ENCODE measurements at places on chromosomes 3 and 15.

DNA sequence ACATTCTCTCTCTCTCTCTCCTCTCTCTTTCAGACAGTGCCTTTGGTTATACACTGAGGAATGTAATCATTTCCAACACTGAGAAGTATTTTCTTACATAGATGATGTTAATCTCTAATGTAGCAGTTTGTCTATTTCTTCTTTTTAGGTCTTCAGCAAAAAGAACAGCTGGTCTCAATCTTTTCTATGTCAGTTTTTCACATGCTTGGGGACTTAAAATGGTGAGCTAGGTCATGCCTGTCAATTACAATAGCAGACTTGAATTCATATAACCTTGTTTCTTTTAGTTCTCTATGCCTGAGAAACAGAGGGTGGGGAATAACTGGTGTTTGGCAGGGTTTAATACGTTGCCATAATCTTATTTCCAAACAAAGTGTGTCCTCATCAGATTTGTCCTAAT is 786.2 kb downstream of the SQOR start:
- no peak for DNase-seq

DNA sequence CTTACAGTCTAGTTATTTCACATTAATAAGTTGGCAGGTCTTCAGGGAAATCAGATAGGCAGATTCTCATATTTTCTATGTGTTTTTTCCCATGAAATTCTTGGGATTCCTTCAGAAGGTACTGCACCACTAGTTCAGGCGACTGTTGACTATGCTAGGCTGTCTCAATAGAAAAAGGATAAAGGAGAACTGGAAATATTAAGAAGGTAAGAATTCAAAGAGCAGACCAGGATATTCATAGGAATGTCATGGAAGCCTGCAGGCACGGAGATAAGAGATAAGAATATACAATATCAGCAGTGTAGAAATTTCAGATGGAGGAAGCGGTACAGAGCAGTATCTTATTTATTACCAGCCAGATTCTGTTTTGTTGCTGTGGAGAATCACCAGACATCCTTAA is 432.1 kb upstream of the MDFIC2 start:
- DNase-seq = no peak

- no peak for DNase-seq
Measured at GRCh38 chr3:120457827-120458226, 7.0 kb upstream of the FSTL1 start.

DNA sequence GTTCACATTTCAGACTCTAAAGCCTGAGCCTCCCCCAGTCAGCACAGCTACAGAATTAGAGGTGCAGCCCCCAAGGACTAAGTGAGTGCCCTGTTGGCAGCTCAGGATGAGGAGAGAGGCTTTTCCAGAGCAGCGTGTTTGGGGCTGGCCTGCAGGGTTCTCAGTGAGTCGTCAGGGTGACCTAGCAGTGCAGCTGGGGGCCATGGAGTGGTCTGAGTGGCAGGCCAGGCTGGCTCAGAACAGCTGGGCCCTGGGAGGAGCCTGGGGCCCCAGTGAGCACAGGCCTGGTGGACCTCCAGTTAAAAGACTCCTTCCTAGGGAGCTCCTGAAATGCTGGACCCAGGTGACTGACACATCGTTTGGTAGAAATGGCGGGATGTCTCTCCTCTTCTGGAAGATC is 108.3 kb downstream of the SLC49A4 start:
- no peak for DNase-seq

DNA sequence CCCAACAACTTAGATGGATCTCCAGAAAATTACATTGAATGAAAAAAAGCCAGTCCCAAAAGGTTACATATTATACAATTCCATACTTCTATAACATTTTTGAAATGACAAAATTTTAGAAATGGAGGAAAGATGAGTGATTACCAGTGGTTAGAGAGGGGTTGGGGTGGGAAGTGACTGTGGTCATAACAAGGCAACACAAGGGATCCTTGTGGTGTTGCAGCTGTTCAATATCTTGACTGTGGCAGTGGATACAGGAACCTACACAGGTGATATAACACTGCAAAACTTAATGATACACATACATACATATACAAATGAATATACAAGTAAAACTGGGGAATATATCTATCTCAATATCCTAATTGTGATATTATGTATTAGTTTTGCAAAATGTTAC is 9.6 kb downstream of the GOLGB1 start:
- no peak for DNase-seq

DNA sequence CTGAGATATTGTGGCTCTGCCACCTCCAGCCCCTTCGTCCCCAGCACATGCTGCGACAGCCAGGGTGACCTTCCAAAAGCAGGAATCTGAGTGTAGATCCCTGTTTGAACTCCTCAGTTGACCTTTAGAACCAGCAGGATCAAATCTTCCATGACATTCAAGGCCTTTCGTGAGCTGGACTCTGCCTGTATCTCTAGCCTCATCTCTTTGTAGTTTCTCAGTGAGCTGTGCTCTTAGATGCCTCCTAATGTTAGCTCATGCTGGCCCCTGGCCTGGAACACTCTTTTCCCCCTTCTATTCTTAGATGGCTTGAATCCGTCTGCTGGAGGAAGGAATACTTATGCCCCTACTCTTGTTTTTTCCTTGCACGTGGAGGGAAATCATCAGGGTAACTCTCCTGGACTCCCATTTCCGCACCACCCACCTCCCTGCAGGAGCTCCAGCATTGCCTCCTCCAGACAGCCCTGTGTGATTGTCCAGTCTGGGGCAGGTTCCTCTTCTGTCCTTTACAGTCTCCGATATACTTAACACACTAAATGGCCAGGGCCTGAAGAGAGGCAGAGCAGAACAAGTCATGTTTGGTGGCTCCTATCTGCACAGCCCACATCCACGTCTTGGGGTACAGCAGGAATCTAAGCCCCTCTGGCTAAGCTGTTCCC is 26.7 kb upstream of the CHRNB4 start:
- no peak for DNase-seq

DNA sequence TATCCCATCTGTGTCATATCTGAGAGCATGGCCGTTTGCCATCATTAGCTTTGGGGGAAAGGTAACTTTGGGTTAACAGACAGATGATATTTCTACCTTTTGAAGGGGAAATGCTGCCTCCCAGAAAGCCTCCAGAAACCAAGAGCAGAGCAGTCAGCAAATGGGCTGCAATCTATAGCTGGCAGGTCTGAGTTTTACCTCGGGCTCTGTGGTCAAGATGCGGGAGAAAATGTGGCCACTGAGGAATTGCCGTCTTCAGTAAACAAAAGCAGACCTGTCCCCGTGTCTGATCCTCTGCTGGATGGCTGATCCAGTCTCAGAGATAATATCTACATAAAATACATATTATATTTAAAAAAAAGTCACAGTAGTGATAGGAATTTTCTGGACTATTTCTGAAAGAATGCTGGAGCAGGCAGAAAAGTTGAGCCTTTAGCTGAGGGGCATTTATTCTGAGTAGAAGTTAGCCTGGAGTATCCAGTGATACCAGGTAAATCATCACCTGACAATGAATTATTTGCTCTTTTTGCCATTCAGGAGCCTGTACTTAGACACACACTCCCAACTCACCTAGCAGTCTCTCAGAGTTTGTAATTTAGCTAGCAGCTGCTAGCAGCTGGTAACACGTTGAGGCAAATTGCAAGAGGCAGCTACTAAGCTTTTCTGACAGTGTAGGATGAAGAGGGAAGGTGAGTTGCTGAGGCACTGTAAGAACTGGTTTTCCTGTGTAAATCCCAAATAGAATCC is 285.3 kb upstream of the RARB start:
- DNase-seq = no peak

DNA sequence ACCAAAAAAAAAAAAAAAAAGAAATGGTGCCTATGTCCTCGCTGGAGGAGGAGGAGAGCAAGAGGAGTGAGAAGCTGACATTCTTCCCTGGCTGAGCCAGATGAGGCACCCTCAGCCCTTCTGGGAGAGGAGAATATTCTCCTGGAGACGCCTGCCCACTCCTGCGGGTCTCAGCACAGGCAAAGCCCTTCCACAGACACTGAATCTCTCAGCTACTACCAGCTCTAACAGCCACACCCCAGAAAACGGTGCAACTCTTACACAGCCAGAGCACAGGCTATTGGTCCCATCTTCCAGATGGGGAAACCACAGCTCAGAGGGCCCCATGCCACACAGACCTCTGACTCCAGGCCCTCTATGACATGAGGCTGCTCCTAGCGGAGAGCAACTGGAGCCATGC is 5.7 kb downstream of the RASL12 start:
- DNase-seq = no peak

GRCh38 chr3:14801031-14801430 is 17.7 kb upstream of the FGD5 start:
- DNase-seq = no peak

- no peak for DNase-seq
Measured at GRCh38 chr3:5084224-5084623, 37.9 kb upstream of the ARL8B start.

DNA sequence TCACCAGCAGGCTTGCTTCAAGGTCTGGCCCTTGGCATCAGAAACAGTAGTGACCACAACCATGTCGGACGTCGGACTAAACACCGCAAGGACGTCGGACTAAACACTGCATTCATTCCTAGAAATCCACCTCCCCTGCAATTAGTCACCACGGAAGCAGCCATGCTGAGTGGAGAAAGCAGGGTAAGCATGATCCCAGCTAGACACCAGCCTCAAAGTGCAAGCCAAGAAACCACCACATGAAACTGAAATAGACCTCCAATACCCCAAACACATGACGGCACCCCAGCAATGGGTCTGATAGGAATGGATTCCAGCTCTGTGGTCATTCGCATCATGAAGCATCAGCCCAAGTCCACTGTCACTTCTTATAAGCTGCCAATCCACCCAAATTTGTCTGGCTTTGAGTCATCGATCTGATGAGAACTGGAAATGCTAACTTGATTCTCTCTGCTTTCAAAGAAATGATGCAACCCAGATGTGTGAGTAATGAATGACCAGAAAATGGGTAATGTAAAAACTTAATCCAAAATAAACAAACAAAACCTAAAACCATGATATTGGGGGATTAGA is 348.3 kb upstream of the TMCO5A start:
- DNase-seq = no peak

DNA sequence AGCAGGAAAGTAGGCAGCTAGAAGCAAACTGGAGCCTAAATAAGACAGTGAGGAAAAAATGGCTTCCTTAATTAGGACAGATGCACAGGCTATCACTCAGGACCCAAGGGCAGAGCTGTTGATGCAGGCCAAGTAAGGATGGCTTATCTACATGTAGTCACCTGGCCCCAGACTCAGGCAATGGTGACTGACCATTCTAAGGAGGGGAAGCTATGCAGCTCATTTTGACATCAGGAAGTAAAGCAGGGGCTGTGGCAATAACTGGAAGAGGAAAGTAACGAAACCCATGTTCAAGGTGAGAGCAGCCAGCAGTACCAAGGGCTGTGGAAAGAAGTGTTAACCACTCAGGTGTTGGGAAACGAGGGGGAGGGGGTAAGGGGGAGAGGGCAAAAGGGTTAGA is 16.2 kb downstream of the ACAD11 start:
- DNase-seq = no peak

- no peak for DNase-seq
Measured at GRCh38 chr15:101625184-101625583, 27.0 kb downstream of the TM2D3 start.

DNA sequence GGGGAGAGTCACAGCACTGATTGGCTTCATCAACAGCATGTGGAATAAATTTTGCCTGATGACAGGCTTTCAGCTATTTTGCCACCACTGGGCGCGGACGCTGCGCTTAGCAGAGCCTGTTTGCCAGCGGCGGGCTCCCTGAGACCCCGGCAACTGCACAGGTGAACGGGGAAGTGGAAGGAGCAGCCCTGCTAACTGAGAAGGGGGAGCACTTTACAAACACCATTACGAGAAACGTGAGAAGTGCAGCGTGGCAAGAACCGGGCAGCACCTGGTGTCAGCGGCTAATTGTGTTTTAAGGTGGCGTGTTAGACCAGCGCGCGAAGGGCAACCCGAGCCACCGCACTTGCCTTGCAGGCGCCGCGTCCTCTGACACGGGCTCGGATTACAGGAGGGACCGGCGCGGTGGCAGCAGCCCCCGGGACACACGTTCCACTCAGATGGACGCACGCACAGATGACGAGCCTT is 307.8 kb upstream of the ARRDC4 start:
- DNase-seq = no peak

DNA sequence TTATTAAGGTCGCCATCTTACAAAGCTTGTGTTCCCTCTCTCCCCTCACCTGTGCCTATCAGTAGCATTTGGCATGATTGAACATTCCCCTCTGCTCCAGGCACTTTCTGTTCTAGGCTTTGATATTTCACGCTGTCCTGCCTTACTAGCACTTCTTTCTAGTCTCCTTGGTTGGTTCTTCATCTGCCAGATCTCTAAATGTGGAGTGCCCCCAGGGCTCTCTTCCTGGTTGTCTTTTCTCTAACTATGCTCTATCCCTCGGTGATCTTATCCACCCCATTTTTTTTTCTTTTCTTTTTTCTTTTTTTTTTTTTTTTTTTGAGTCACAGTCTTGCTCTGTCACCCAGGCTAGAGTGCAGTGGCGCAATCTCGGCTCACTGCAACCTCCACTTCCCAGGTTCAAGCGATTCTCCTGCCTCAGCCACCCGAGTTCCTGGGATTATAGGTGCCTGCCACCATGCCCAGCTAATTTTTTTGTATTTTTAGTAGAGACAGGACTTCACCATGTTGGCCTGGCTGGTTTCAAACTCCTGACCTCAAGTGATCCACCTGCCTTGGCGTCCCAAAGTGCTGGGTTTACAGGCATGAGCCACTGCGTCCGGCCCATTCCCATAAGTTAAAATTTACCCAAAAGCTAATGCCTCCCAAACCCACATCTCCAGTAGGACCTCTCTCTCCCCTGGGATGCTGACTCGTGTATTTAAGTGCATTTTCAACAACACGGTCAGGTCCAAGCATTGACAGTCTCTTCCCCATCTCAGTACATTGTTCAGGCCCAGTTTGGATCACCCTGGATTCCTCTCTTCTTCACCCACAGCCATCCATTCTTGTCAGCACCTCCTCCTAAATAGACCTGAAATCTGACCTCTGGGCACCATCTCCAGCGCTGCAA is 5.2 kb downstream of the NUSAP1 start:
- DNase-seq = no peak

- DNase-seq = no peak
Measured at GRCh38 chr3:79497447-79498111, 270.2 kb downstream of the ROBO1 start.

DNA sequence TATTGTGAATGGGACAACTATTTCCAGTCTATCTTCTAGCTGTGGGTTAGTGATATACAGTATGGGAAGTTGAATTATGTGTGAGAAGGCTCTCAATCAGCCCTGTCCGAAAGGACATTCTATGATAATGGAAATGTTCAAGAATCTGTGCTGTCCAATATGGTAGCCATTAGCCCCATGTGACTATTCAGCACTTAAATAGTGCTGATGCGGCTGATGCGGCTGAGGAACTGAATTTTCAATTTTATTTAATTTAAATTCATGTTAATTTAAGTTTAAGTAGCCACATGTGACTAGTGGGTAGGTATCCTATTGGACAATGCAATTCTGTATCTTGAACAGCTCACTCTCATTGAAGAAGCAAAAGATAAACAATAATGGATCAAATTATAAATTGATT is 98.5 kb downstream of the MYLK start:
- DNase-seq = no peak

GRCh38 chr15:48477795-48478360 is 146.6 kb downstream of the DUT start:
- DNase-seq = no peak
